ENCODE measurements at places on chromosomes 2 and 18.

GRCh38 chr2:197191940-197192322 is 118.6 kb downstream of the ANKRD44 start:
- DNase-seq: no peak

DNA sequence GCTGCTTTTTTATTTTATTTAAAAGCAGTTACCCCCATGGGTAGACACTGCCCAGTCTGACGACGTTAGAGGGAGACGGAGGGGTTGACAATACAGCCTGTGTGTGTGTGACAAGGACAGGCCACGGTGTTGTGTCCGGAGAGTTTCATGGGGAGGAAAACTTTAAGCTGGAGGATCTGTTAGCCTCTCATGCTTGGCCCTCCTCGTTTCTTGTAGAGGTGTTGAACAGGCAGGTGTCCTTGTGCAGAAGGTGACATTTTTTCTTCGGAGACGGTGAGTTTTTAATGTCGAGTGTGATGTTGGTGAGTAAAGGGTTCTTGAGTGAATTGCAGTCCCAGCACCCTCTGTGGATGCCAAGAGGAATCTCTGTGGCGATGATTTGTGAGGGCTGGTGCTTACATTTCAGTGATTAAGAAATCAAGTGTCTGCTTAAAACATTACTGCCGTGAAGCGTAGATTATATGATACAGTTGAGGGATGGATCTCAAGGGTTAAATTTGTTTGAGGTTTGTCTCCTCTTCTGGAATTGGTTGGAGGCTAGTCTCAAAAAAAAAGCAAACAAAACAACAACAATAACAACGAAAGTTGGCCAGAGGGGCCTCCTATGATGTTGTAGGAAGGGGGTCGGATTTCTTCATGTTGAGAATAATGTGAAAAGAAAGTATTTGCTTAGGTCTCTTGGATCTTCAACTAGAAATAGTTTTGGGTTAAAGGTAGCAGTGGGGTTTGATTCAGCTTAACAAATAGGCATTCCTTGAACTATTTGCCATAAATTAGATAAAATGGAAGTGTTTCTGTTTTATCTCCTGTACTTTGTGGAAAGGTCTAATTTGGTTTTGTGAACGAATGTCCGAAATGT is 1.6 kb downstream of the NCOA1 start:
- no peak for DNase-seq

DNA sequence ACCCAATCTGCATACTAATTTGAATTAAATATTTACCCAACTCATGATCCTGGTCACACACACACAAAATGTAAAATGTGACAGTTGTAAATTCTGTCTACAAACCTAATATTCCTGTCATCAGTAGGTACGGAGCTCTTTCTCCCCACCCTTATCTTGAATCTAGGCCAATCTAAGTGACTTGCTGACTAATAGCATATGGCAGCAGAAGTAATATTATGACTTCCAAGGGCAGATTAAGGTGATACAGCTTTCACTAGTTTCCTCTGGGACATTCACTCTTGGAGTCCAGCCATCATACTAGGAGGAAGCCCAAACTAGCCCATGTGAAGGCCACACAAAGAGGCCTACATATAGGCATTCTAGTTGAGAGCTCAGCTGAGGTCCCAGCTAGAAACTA is 89.4 kb downstream of the TMEM131 start:
- DNase-seq: no peak

DNA sequence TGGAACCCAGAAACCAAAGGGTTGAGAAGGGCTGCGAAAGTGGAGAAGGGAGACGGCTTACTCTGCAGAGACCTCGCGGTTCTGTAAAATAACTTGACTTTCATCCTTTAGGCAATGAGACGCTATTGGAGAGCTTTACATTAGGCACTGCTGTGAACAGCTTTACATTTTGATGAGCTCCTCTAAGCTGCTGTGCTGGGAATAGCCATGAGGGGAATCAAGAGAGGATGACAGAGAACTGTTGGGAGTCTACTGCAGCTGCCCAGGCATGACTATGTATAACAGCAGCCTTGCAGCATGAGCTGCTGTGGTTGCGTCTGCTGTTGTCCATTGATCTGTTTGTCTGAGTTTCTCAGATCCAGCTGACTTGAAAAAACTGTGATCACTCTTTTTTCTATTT is 310.8 kb upstream of the MAP2 start:
- no peak for DNase-seq

- no peak for DNase-seq
Measured at GRCh38 chr2:1591461-1591770, 152.9 kb downstream of the PXDN start.
